NCI-H1417 treated with DMSO at 0.1 percent for 48 hours (cell line): ENCODE measurements at places on chromosomes 5 and 9.

GRCh38 chr5:146026307-146027010 lies 78.9 kb downstream of the PLAC8L1 start:
- DNase-seq: no peak

DNA sequence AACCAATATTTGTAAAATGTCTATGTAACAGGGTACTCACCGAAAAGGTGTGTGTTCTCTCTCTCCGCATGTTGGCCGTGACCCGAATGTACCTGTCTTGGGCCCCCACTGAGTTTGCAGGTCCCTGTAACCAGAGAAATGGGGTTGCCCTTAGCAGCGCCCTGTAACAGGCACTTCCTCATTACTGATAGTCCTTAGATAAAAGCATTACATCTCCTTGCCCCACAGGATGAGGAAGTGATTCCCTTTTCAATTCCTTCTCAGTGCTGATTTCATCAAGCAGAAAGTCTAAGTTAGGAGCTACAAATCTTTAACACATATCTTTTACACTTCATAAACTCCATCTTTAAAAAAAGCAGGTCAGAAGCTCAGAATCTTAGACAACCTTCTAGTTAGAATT lies 15.2 kb upstream of the HMHB1 start:
- DNase-seq: no peak

DNA sequence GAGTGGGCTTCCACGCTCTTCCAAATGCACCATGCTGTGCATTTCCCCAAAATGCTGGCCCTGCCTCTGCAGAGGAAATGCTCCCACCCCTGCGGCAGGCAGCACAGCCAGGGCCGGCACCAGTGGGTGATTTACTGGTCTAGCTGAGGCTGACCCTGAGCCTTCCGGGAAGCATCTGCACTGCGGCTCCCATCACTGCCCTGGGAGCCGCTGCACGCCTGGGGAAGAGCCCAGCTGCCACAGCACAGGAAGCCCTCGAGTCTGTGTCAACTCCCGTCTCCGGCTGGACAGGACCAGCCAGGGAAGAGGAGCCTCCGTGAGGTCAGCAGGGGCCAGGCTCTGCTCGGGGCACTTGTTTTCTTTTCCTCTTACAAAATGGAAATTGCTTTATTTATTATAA lies 25.1 kb upstream of the EEIG1 start:
- no peak for DNase-seq

DNA sequence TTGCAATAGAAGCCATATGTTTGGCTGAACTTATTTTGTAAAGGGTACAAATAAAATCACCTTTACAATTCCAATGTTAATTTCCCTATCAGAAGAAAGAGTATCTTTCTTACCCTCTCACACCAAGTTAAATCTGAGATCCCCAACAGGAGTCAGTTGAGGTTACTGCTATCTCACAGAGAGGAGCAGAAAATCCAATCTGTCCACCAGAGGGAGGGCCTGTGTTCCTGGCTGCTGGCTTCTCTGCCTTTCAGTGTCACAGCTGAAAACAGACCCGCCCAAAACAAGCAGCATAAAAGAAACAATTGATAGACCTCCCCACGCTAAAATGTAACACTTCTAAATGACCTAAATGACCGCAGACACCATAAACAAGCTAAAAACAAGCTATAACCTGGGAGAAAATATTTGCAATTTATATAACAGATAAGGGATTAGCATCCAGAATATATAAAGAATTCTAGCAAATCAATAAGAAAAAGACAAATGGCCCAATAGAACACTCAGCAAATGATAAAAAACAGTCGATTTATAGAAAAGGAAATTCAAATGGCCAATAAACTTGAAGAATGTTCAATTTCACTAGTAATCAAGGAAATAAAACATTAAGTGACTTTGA lies 24.5 kb upstream of the MVB12B start:
- no peak for DNase-seq

- no peak for DNase-seq
These were observed 557.9 kb upstream of the GRAMD2B start for GRCh38 chr5:125865166-125865815.

- no peak for DNase-seq
These were observed 36.9 kb upstream of the CDK20 start for GRCh38 chr9:88011005-88011766.

- no peak for DNase-seq
These were observed 46.3 kb upstream of the GLIS3 start for GRCh38 chr9:4346131-4346530.

DNA sequence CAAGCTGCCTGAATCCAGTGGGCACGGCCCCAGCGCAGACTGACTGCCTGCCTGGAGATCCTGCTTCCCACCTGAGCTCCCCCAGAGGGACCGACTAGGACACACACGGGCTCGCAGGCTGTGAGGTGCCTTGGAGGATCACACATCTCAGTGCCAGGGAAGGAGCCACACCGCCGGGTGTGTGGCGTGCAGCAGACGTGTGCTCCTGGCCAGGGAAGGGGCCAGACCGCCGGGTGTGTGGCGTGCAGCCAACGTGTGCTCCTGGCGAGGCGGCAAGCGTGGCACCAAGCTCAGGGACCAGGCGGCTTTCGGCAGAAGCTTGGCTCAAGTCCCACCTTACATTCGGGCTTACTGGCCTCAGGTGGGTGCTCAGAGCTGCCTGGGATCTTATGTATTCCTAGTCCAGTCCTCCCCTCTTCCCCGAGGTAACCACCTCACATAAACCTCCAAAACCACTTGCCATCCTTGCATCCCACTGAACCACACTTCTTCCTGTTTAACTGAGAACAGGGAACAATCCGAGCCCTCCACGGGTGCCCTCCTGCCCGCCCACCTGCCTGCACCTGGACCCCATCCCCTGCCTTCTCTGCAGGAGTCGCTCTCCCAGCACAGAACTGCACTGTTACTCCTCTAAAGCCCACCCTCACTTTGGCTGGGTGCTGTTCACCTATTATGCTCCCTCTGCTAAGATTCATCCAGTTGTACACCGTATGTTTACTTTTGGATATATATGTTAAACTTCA lies 22.4 kb upstream of the MRNIP start:
- DNase-seq: no peak

DNA sequence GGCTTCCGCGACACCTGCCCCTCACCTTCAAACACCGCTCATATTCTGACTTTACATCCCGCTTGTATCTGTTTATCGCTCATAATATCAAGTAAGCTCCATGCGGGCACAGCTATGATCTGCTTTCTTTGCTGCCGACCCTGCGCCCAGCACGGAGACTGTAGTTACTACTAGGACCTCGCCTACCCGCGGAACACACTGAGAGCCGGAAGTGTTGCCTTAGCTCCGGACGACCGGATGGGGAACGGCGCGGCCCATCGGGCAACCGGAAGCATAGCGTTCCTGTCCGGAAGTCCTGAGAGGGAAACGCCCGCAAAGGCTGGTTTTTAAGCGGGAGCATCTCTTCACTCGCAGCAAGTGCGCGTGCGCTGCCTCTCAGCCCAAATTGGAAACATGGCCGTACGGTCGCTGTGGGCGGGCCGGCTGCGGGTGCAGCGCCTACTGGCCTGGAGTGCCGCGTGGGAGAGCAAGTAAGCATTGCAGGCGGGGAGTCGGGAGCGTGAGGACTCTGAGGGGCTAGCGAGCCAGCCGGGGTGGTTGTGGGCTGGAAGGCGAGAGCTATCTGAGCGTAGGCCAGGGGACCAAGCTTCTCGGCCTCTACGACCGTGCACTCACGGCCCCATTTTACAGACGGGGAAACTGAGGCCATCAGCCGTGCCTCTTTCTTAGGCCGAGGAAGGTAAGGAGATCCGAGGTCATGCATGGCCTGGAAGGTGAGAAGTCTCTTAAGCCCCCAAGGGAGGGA lies at the start of gene GRPEL2:
TSS of gene GRPEL2 (plus strand) at position 353 of the 745 bp plus-strand sequence. CDS start at position 394, 41 bp downstream.
- peak; percentile 37 for DNase-seq

GRCh38 chr5:9774472-9775079 lies 144.4 kb upstream of the TAS2R1 start:
- no peak for DNase-seq

DNA sequence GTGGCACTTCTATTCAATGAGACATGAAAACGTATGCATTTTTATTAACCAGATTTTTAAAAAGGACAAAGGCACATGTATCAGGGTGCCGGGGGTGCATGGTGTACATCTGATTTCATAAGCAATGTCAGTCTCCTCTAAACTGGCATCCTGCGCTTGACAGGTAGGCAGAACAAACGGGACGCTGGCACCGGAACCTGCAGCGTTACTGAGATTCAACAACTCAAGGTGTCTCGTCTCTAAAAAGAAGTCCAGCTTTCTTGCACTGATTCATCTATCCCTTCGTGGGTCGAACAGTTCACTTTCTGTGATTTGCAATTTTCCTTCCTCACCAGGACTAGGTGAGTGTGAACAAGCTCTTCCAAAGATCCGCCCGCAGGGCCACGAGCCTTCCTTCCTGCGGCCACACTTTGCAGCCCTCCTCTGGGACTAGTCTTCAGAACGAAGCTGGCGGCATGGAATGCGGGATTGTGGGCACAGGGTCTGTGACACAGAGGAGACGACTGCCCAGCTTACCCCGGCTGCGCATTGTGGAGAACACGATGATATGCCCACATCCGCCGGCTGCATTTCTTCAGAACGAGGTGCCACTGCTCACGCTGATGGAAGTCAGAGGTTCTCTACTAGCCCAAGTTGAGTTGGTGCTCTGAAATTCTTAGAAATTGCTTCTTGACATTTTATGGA lies 7.2 kb downstream of the SLC6A3 start:
- DNase-seq: no peak

DNA sequence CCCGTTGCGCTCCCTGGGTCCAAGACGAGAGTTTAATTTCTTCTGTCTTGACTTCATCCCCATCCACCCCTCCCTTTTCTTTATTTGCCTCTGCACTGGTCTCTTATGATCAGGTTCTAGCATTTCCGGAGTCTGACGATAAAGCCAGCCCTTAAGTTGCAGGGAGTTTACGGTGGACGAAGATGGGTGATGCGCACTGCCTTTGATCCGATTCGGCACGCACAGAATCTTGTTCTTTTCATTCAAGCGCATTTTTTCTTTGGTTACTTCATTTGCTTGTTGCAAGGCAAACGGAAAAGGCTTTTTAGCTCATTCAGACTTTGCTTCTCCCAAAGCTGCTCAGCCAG lies 488 bp upstream of the MCTP1 start:
- no peak for DNase-seq

DNA sequence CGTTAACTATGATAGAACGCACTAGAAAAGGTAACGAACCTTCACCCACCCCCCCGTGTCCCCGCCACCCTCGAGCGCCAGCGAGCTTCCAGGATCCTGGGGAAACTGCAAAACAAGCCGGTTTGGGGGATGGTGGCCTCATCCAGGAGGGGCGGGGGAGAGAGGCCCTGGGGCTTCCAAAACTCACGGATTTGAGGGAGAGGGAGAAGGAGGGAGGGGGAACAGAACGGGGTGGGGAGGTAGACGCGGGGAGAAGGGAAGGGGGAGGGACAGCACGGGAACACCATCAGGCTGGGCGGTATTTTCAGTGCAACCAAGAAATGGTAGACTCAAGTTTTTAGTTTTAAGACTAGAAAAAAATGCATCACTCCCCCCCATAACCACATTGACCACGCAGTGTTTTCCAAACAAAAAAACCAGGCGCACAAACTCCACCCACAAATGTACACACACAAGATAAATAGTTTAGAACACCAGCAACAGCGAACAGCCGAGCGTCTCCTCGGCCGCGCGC lies 1.4 kb downstream of the NRARP start:
- no peak for DNase-seq

DNA sequence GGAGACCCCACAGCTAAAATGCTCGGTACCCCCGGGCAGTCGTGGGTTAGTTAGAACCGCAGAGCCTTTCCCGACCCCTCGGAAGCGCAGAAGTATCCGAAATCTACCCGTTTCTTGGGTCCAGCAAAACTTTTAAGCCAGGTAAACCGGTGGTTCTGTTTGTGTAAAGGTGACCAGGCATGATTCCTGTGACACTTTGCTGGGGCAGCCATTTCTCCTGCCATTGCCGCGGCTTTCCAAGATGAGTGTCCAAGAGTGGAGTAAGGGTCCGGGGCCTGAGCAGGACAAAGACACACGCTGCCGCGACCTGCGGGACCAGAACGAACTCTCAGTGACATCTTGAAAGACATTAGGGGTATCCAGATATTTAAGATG lies 655 bp downstream of the MARVELD2 start:
- no peak for DNase-seq

DNA sequence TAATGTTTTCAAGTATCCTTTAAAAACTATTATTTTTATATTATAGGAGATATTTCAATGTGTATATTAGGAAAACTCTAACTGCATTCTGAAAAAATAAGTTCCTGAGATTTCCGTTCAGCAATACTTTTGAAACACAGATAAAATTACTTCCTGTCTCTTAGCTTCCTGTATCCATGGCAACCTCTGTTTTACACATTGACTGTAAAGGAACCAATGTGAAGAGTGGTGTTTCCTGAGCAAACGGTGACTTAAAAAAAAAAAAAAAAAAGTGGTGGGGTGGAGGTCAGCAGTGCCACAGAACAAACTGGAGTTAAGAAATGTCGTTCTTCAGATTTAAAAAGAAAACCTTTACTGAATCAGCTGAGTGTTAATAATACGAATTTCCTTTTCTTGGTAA lies at the start of gene LRRC70:
TSS of gene LRRC70 (plus strand) at position 280 of the 400 bp plus-strand sequence. CDS start 620 bp downstream, outside the sequence.
- no peak for DNase-seq

DNA sequence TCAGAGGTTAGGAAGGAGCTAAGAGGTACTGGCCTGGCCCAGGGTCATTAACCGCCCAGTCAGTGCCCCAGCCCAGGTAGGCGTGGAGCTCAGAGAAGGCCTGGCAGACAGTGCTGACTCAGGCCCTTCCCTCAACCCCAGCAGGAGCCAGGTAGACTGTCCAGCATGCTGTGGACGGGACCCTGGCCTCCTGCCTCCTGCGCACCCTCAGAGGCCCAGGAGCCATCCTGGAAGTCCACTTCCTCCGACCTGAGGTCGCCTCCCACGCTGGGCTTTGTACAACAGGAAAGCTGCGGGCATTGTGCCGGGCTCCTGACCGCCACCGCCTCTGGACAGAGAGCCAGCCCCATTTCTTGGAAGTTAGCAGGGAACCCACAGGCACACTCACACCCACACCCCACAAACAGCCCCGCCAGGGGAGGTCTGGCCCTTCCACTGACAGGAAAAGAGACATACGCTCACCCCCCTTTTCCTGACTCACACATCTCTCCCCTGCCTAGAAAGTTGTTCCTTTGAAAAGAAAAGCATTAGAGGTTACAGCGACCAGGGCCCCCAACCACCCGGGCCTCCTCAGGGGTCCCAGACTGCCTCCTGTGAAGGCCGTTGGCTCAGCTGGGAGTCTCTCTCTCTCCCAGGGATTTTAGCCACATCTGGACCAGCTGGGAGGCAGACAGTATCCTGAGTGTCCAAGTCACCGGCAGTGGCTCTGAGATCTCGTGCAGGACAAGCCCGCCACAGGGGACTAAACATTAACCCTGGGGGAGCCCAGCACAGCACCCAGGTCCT lies 7.7 kb downstream of the RALGDS start:
- DNase-seq: no peak

GRCh38 chr5:95728494-95729114 lies 2.5 kb upstream of the RHOBTB3 start:
- no peak for DNase-seq

GRCh38 chr5:135950611-135951010 lies 4.2 kb downstream of the LECT2 start:
- DNase-seq: no peak

GRCh38 chr9:15401266-15401665 lies 21.4 kb upstream of the SNAPC3 start:
- no peak for DNase-seq

- DNase-seq: no peak
These were observed 737.4 kb downstream of the DNAH5 start for GRCh38 chr5:13207112-13207511.

GRCh38 chr9:7656636-7657035 lies 142.9 kb downstream of the DMAC1 start:
- DNase-seq: no peak

- no peak for DNase-seq
These were observed 4.7 kb upstream of the CLTB start for GRCh38 chr5:176420972-176421544.

GRCh38 chr9:133707763-133708245 lies 30.3 kb downstream of the SARDH start:
- DNase-seq: no peak
